Kidney epithelial cell (primary cell): ENCODE measurements at places on chromosomes 2 and 18.

DNA sequence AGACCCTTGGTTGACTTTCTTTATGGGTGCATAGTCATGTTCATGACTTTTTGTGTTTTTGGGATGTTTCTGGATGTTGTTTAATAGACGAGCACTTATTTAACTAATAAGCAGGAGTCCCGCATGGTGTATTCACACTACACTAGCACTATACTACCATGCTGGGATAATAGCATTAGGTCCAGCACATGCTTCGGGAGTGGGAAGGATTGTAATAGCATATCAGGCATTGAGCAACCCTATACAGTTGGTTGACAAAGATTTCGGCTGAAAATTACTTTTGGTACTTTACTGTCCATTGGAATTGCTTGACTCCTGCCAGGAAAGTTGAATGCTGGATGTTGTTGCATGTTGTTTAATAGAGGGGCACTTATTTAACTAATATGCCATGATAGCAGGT lies 2.8 kb downstream of the SH3RF3 start:
- DNase-seq: no peak

- DNase-seq: no peak
Measured at GRCh38 chr2:236161082-236161462, 7.1 kb downstream of the GBX2 start.

DNA sequence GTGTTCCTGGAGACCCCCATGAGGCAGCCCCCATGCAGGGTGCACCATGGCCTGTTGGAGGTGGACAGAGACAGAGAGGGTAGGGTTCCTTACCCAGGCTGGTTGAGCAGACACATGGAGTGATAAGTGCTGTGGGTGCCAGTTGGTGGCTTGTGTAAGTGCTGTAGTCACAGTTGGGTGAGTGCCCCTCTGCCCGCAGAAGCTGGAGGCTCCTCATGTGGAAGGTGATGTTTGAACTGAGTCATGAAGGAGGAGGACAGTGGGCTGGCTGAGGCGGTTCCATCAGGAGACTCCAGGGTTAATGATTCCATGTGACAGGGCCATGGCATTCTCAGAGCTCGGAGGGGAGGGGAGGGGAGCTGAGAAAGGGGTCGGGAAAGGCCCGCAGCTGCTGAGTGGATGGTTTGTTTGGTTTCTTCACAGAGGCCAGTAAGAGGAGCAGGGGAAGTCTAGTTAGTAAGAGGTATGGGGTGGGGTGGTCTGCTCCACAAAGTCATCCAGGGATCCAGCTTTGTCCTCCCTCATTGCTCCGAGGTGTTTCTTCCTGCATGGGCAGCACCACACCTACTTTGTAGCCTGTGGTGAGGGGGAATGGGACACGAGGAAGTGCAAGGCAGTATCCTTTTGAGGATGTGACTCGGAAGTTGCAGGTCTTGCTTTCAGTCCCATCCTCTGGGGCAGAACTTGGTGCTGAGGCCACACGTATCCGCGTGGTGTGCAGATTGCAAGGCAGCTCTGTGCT lies 13.6 kb downstream of the IMPA2 start:
- DNase-seq: peak; percentile 88

GRCh38 chr18:41395695-41396094 lies 559.3 kb upstream of the PIK3C3 start:
- DNase-seq: no peak

GRCh38 chr2:167708998-167709397 lies 538.4 kb downstream of the STK39 start:
- no peak for DNase-seq

DNA sequence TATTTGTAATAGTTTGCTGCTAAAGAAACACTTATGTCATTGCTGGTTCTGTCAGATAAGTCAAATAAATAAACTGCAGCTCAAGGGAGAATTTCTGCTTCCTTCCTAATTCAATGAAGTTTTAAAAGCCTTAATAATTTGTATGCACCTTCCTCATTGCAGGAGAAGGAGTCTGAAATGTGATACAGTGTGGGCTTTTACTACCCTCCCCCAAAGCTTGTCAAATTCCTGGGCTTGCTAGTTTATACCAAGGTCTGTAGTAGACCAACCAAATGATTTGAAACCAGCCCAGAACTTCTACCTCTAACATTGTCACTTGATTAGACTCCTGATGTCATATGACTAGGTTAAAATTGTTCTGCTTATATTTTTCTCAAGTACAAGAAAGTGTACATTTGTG lies 131.8 kb downstream of the DTNA start:
- DNase-seq: no peak

DNA sequence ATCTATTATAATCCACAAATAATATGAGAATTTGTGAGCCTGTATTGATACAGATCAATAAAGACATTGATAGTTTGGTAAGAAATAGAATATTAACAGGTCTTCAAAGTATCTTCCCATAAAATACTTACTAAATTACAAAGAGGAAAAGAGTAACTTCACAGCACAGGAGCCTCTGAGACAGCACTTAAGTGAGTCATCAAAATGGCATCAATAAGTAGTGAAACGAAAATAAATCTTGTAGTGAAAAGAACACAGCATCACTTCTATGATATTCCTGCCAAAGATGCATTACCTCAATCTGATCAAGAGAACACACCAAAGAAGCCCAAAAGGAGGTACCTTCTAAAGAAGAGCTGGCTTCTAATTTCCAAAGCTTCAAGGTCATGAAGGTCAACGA lies 116.4 kb downstream of the CBLN2 start:
- no peak for DNase-seq

- no peak for DNase-seq
Measured at GRCh38 chr18:32618546-32618945, 147.9 kb upstream of the GAREM1 start.

DNA sequence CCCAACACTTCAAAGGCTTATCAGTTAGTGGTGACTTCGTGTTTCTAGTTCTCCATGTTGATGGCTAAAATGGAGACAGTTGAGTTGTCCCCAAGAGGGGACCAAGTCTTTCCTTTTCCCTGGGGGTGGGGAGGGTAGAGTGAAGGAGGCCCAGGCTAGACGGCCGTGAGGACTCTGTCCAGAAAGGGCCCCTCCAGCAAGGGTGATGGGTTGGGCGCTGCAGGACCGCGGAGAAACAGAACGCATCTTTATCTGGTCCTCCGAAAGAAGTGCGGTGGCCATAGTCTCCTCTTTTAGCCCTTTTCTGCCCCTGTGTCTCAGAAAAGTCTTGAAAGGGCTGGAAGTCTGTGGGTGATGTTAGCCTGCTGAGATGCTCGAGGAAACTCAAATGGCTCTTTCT lies 153.2 kb downstream of the GLI2 start:
- DNase-seq: no peak

DNA sequence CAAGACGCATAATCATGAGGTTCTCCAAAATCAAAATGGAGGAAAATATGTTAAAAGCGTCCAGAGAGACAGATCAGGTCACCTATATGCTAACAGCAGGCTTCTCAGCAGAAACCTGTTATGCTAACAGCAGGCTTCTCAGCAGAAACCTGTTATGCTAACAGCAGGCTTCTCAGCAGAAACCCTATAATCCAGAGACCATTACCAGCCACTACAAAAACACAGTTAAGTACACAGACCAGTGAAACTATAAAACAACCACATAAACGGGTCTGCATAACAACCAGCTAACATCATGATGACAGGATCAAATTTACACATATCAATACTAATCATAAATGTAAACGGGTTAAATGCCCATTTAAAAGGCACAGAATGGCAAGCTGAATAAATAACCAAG lies 1548.4 kb upstream of the TMEFF2 start:
- DNase-seq: no peak

DNA sequence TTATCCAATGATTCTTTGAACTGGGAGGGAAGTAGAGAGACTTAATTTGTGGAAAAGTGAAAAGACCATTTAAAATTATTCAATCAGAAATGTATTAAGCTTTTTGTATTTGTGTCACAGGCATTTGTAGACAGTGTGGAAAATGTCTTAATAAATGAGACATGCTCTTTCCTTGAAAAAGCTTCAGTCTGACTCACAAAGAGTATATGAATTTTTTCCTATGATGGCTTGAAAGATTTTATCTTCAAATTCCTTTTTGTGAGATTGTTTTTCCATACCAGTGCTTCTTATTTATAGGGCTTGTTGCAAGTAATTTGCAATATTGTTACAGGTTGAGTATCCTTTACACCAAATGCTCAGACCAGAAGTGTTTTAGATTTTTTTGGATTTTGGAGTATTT lies 39.5 kb downstream of the STON1 start:
- DNase-seq: no peak

- no peak for DNase-seq
Measured at GRCh38 chr2:156457523-156458517, 21.6 kb downstream of the GPD2 start.

DNA sequence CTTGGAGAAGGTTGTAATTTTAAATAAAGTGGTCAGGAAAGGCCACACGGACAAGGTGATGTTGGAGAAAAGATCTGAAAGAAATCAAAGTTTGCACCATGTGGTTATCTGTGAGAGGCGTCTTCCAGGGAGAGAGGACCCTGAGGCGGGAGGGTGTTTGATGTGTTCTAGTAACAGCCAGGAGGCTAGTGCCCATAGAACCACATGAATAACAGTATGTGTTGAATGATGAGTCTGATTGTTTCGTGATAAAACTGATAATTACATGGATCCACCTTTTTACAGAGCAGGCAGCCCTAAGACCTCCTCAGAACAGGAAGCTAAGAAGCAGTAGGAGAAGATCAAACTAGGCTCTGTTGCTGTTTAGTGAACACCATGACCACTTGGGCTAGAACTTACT lies 91.4 kb downstream of the SCG2 start:
- no peak for DNase-seq

DNA sequence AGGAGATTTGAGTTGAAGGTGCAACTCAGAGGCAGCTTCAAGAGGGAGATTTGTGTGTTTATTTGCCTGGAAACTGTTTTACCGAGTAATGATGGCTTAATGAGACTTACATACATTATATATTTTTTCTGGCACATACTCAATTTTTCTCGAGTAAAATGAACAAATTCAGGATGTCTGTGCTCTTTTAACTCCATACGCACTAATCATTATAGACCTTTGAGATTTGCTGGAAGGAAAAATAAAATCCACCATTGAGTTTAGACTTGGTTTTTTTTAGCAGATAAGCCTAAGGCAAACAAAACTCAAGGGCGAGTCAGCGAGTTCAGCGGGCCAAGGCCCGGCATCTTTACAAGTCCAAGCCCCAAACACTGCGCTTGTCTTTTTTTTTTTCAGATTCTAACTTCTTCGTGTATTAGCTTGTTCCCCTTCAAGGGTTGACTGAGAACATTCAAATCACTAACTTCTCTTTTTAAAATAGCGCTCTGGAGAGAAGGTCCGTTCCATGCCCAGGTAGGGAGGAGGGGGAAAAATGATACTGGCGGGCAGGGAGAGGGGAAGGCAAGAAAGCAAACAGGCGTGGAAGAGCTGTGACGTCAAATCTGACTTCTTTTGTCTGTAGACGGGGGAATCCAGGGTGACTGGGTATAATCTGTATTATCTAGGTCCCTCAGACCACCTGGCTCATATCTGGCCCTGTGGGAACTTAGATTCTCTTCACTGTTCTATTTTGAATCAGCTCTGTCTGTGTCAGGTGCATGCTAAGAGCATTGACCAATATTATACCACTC lies 72.7 kb upstream of the MAP3K20 start:
- no peak for DNase-seq

- DNase-seq: no peak
Measured at GRCh38 chr2:154228566-154229280, 357.0 kb downstream of the GALNT13 start.

DNA sequence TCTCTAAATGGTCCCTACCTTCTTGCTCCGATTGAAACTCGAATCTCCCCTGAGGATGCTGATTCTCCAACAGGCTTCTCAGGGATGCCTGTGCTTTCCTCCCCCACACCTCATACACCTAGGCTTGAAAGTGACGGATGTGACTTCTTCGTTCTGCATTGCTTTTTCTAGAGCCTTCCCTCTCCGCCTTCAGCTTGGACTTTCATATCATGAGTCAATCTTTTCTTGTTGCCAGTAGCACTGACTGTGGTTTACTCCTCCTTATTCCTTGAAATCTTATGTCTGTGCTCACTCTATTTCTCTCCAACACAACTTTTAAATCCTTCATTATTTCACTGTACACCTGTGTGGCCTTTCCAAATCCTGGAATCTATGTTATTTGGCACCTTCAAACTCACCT lies 451.4 kb downstream of the TMX3 start:
- DNase-seq: no peak

DNA sequence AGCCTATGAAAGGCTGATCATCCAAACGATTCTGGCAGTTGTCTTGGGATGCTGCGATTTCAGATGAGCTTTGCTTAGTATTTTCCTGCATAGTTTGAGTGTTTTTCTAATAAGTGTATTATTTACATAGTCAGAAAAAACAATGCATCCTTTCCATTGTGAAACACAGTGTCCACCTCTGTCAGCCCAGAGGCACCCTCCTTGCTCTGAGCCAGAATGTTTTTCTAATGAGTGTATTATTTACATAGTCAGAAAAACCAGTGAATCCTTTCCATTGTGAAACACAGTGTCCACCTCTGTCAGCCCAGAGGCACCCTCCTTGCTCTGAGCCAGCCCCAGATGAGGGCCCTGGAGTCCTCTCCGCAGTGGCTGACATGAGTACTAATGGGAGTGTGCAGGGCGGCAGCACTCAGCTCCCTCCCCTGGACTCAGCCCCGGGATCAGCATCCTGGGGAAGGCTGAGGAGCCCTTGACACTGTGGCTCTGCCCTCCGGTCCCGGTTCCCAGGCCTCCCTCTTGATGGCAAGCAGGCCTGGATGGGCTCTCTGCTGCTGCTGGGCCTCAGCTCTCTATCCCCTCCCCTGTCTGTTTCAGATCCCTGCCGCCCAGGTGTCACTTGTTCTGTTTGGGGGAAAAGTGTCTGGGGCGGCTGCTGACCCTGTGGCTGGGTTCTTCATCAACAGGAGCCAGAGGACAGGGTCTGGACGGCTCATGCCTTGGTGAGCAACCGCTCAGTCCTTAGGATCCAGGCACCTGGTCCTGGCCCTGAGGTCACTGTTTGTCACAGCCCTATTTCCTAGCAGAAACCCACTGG lies 5.9 kb downstream of the MFSD2B start:
- DNase-seq: peak; percentile 43

DNA sequence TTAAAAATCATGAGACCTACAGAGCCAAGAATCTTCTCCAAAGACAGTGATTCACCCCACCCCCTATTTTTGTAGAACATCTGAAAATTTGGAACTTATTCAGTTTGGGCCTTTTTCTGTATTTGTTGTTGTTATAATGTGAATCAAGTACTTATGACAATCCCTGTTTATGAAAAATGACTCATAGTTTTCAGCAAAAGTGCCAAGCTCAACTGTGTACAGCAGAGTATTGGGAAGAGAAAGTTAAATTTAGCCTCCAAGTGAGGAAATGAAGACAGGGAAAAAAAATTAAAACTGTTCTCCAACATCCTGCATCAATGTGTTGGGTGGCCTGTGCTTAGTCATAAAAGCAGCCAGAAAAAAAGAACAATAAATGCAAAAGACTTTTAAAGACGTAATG lies 46.2 kb downstream of the LRATD1 start:
- no peak for DNase-seq

GRCh38 chr18:12030670-12031069 lies 49.4 kb downstream of the IMPA2 start:
- no peak for DNase-seq
